ENCODE measurements at places on chromosomes 4 and X.

DNA sequence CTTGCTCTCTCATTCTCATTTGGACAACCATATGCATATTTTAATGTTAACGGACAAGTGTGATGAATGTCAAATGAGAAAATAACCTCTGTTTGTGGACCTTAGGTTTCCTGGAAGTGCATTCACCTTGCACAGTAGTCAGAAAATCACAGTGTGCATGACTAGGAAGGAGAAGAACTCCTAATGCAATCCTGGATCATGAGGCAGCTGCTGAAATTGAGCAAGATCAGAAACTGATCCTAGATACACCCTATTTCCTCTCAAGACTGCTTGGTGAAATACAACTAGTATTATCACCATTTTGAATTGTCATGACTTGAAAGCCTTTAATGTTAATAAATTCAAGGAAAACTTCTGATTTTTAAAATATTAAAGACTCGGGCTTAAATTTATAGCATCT lies 1148.9 kb downstream of the STIM2 start:
- DNase-seq: no peak
- no peaks in the 10 kb centered on the region for H3K36me3 ChIP-seq
- no peak overlapping the region for H3K27ac ChIP-seq
- no peaks in the 10 kb centered on the region for H3K27me3 ChIP-seq
- no peak overlapping the region for H3K4me3 ChIP-seq

DNA sequence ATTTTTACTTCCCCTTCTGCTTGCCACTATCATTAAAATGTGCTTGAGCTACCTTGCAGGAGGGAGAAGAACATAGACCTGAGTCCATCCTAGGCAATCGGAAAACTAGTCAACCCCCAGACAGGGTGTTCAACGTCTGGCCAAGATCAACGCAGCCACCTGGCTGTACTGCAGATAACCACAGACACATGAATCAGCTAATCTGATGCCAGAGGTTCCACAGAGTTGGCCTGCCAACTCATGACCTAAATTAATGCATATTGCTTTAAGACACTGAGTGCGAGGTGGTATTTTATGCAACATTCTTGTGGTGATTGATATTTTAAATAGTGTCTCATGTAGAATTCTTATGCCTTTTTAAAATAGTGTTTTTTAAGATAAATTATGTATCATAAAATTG lies 1283.8 kb upstream of the PABPC4L start:
- H3K27me3 ChIP-seq: no peaks in the 10 kb centered on the region
- H3K36me3 ChIP-seq: no peaks in the 10 kb centered on the region
- no peaks in the 10 kb centered on the region for H3K4me1 ChIP-seq

GRCh38 chr4:70958681-70959080 lies 34.8 kb upstream of the DCK start:
- no peaks in the 10 kb centered on the region for H3K27me3 ChIP-seq
- H3K4me3 ChIP-seq: no peak overlapping the region
- peak; percentile 89 for DNase-seq
- H3K27ac ChIP-seq: peak overlapping the region; percentile 86
- H3K4me1 ChIP-seq: peaks cover 19% of the 10 kb centered on the region

DNA sequence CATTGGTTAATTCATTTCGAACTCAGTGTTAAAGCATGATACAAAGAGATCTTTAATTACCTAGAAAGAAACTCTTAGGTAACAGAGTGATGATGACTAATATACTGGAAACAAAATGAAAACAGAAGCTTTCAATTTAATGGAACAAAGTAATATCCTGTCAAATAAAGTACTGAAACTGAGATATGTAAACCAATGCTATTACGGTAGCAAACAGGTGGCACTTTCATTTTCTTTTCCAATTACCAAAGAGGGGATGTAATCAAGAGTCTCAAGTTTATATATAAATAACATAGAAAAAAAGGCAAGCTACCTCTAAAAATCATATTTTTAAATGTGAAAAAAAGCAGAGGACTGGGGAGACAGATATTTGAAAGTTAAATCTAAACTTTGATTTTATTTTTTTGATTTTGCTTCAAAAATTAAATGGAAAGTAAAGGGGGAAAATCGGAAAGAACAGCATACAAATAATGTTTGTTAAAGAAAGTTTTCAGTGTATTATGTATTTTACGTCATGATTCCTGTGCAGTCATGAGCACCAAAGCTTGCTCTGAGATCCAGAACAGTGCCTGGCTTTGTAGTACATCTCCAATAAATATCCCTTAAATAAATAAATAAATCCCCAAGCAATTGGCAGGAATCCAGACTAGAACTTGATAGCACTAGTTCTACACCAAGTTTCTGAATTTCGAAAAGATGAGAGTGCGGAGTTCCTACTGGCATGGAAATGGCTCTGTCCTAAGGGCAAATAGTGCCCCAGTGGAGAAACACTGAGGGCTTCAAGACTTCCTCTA lies 25.0 kb upstream of the RAPGEF2 start:
- H3K4me1 ChIP-seq: peaks cover 13% of the 10 kb centered on the region
- H3K36me3 ChIP-seq: no peaks in the 10 kb centered on the region

GRCh38 chr4:141702472-141703182 lies 66.2 kb downstream of the IL15 start:
- H3K27ac ChIP-seq: no peak overlapping the region
- H3K4me3 ChIP-seq: no peak overlapping the region
- H3K27me3 ChIP-seq: no peaks in the 10 kb centered on the region
- no peaks in the 10 kb centered on the region for H3K4me1 ChIP-seq

DNA sequence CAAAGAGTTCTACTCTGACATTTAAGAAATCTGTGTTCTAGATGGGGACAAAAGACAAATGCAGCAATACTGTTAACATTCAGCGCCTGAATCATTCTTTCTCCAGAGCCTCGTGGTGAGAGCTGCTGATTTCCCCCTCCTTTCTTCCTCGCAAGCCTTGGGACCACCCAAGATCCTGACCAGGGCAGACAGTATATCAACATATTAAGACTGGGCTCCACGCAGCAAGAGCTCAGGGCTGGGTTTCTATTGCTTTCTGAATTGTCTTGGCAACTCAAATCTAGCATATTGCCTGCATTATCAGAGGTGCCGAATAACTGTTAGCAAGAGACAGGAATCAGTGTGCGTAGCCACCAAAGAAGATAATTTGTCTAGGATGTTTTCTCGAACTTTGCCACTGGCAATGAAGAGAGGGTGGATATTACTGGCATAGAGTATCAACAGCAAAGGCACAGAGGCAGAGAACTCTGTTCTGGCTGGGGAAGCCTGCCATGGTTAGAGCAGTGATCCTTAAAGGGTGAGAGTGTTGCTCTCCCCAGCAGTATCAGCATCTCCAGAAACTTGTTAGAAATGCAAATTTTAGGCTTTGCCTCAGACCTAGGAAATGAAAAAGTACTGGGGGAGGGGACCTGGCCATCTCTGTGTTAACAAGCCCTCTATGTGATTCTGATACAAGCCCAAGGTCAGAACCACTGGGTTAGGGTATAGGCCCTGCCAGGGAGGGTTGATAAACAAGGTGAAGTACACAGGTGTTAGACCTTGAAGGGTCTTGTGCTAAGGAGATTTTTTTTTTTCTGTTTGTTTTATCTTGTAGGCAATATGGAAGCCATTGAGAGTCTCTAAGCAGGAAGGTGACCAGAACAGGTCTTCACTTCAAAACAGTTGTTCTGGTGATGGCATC lies 46.2 kb upstream of the MID1IP1 start:
- no peaks in the 10 kb centered on the region for H3K4me1 ChIP-seq
- H3K27me3 ChIP-seq: peaks cover 23% of the 10 kb centered on the region
- no peak overlapping the region for H3K4me3 ChIP-seq
- H3K36me3 ChIP-seq: no peaks in the 10 kb centered on the region

DNA sequence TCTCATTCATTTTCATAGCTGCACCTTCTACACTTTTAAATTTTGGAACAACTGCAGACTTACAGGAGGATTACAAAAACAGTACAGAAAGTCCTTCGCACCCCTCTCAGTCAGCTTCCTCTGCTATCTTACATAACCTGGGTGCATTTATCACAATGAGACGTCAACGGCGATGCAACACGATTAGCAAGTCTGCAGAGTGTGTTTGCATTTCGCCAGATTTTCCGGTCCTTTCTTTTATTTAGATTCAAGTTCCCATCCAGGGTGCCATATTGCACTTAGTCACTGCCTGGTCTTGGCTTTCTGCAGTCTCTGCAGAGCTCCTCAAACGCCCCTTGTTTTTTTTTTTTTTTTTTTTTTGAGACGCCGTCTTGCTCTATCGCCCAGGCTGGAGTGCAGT lies 85.9 kb downstream of the ASMT start:
- H3K27me3 ChIP-seq: no peaks in the 10 kb centered on the region
- no peak overlapping the region for H3K4me3 ChIP-seq
- H3K4me1 ChIP-seq: no peaks in the 10 kb centered on the region
- no peak overlapping the region for H3K27ac ChIP-seq

DNA sequence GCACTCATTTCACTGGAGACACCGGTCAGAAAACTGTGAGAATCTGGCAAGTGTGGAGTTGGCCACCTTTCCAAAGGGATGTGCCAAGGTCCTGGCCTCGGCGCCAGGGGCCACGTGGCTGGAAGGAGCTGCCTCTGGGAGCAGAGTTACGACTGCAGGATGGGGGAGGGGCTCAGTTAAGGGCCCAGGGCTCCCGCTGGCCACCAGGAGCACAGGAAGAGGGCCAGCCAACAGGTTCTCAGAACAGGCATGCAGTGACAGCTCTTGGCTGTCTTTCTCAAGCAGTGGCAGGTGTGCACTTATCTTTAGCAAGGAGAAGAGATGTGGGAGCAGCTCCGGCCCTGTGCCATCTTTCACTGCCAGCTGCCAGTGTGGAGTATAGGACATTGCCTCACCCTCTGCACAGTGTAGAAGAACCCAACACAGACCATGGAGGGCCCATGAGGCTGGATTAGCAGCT lies 115.9 kb upstream of the RBPJ start:
- H3K4me1 ChIP-seq: peaks cover 19% of the 10 kb centered on the region
- H3K27ac ChIP-seq: no peak overlapping the region
- H3K27me3 ChIP-seq: peaks cover 13% of the 10 kb centered on the region
- no peak overlapping the region for H3K4me3 ChIP-seq
- no peaks in the 10 kb centered on the region for H3K36me3 ChIP-seq
- DNase-seq: no peak

DNA sequence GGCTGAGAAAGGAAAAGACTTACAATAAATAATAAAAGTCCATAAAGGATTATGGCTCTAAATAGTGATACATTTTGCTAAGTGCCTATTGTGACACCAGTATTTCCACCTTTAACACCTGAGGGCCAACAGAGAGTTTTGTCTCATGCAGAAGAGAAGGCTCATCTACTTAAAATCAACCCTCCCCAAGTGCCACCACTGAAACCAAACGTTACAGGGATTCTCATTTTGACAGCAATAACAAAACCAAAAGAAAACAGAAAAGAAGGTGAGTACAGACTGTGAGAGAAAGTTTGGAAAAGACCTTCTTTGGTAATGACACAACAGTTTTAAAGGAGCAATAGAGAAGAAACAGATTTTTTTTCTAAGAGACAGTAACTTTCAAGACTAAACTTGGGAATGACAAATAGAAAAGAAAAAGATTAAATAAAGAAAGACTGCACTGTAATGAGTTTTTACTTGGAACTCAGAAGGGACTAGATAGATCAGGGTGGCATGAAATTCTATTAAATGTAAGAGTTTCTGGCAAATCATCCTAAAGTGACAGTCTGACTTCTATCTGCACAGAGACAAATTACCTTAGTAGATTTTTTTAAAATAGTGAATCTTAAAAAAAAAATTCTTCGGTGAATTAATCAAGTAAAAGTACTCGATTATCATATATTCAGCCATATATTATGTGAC lies 109.7 kb downstream of the ZNF827 start:
- H3K36me3 ChIP-seq: peaks cover 5% of the 10 kb centered on the region
- H3K4me1 ChIP-seq: peaks cover 7% of the 10 kb centered on the region
- H3K4me3 ChIP-seq: no peak overlapping the region
- no peaks in the 10 kb centered on the region for H3K27me3 ChIP-seq
- no peak for DNase-seq

DNA sequence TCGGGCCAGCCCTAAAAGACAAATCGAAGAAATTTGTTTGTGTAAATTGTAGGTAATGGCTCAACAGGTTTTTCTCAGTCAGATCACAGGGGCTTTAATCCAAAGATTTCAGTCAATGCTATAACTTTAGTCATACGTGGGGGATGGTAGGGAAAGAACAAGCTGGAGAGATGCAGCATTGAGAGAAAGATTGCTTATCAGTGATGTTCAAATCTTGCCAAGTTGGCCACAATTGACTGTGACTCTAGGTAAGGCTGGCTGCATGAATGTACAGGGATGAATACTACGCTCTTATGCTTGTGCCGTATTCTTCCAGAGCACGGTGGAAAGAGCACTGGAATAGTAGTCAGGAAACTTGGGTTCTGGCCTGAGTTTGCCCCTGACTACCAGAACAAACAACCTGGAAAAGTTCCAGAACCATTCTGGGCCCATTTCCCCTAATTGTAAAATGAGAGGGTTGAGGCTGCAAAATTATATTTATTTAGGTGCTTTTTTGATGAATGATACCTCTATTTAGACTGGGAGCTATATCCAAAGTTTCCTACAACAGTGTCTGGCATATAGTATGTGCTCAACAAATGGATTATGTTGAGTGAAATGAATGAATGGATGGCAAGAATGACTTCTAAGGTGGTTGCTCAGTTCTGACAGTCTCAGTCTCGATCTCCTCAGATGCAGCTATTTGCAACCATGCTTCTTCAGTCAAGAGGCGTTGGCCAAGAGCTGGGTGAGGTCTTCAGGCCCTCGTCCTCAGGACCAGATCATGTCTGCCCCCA lies 44.4 kb downstream of the TSC22D3 start:
- no peak for DNase-seq
- H3K4me1 ChIP-seq: peaks cover 6% of the 10 kb centered on the region
- no peaks in the 10 kb centered on the region for H3K36me3 ChIP-seq
- H3K27me3 ChIP-seq: no peaks in the 10 kb centered on the region
- no peak overlapping the region for H3K4me3 ChIP-seq

DNA sequence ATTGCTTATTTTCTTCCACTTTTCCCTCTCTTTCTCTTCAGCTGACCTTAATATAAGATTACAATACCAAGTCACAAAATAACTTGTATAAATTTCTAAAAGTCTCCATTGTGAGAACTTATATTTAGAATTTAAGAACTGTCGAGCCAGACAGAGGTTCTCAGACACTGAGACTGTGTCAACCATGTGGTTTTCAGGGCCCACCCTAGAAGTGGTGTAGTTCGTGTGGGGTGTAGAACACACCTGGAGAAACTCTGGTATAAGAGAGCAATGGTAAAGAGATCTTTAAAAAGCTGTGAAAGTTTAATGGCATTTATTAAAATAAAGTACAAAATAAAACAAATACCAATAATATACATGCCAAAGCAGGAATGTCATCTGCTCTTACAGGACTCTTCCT lies 19.7 kb downstream of the CPEB2 start:
- no peak overlapping the region for H3K27ac ChIP-seq
- no peak for DNase-seq
- no peaks in the 10 kb centered on the region for H3K27me3 ChIP-seq
- H3K4me1 ChIP-seq: peaks cover 28% of the 10 kb centered on the region

Measured in osteoblast (primary cell).